ENCODE measurements at places on chromosomes 2 and 18. TPM values are rescaled to one million over a fixed set of nuclear protein-coding genes. Genes with fewer than 3 reads are reported as not detected.
A peak's percentile ranks its signal among the peaks of the same experiment; 100 is the strongest.

GRCh38 chr2:219570194-219570923 is 980 bp downstream of the OBSL1 start:
- H3K4me3 ChIP-seq, result no peak overlapping the region
- H3K27me3 ChIP-seq, result peaks cover 43% of the 10 kb centered on the region
- no peaks in the 10 kb centered on the region for H3K36me3 ChIP-seq
- H3K27ac ChIP-seq, result no peak overlapping the region
- DNase-seq, result no peak

- no peaks in the 10 kb centered on the region for H3K36me3 ChIP-seq
- H3K27ac ChIP-seq, result no peak overlapping the region
- peaks cover 11% of the 10 kb centered on the region for H3K4me1 ChIP-seq
- no peaks in the 10 kb centered on the region for H3K27me3 ChIP-seq
- no peak overlapping the region for H3K4me3 ChIP-seq
- no peak for DNase-seq
These were observed 129.7 kb downstream of the WDSUB1 start for GRCh38 chr2:159156834-159157233.

GRCh38 chr2:86172610-86173009 is 22.7 kb downstream of the IMMT start:
- peaks cover 11% of the 10 kb centered on the region for H3K4me1 ChIP-seq
- H3K4me3 ChIP-seq, result no peak overlapping the region
- peaks cover 69% of the 10 kb centered on the region for H3K36me3 ChIP-seq
- no peak overlapping the region for H3K27ac ChIP-seq
- H3K27me3 ChIP-seq, result no peaks in the 10 kb centered on the region

DNA sequence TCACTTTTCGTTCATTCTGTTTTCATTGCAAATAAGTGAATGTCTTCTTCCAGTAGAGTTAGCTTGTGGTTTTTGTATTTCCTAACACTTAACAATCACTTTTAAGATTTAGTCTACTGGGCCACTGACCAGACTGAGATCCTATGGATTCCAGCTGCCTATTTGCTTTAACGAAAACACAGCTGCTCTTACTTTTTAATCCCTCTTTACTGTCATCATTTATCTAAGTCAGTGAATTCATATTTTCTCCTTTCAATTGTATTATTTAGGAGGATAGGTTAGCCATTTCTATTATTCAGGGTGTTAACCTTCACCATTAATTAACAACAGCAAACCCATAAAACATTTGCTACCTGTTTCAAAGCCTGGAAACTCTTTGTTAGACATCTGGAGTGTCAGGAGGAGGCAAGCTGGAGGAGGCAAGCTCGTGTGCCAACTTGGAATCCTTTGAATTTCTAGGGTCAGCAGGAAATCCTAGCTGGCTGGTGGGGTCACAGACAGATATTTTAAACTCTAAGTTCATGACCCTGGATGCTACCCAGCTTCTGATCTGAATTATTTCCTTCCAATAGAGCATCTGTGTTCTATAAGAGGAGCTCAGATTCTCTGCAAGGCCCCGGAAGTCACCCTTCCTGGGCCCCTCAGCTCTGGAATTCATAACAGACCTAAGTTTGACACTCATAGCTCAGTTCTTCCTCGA is 385.3 kb downstream of the RBM43 start:
- H3K27ac ChIP-seq, result no peak overlapping the region
- no peak for DNase-seq
- no peaks in the 10 kb centered on the region for H3K36me3 ChIP-seq

- no peaks in the 10 kb centered on the region for H3K36me3 ChIP-seq
- no peak overlapping the region for H3K4me3 ChIP-seq
- no peak for DNase-seq
- no peak overlapping the region for H3K27ac ChIP-seq
These were observed 4.8 kb downstream of the FAM228A start for GRCh38 chr2:24179683-24180082.

DNA sequence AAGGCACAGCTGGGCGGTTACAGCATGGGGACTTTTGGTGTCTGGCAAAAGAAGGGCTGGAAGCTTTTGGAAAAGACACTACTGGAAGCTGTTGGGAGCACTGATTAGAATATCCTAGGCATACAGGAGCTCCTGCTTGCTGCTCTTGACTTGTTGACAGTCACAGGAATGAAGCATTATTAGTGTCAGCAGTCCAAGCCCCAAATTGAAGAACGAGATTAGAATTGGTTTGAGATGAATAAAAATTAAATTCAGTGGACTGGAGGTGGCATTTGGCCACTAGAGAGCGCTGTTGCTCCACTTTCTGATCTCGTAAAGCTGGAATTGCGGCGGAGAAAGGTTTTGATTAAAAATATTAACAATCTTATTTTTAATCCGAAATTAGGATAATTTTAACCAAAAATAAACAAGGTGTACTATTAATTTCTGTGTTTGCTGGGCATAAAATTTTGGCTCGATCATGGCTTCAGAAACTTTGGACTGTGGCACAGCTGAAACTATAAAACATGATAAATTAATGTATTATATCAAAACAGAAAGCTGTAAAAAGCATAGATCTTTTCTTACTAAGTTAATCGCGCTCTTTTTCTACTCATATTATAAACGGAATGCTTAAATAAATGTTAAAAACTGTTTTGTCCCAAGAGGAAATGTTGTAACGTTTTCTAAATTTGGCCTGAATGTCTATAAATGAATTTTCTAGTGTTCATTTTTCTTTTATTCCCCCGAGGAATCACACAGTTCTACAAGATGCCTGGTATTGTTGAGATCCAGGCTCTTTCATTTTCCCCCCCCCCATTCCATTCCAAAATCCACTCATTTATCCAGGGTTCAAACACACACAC is 2.4 kb upstream of the HOXD8 start:
- H3K27me3 ChIP-seq, result peaks cover 91% of the 10 kb centered on the region
- DNase-seq, result peak; percentile 55
- peaks cover 33% of the 10 kb centered on the region for H3K4me1 ChIP-seq
- no peaks in the 10 kb centered on the region for H3K36me3 ChIP-seq
- H3K4me3 ChIP-seq, result no peak overlapping the region

- H3K4me1 ChIP-seq, result peaks cover 13% of the 10 kb centered on the region
- no peaks in the 10 kb centered on the region for H3K27me3 ChIP-seq
- no peak overlapping the region for H3K27ac ChIP-seq
These were observed 277.9 kb downstream of the NDUFA10 start for GRCh38 chr2:239747274-239747673.

DNA sequence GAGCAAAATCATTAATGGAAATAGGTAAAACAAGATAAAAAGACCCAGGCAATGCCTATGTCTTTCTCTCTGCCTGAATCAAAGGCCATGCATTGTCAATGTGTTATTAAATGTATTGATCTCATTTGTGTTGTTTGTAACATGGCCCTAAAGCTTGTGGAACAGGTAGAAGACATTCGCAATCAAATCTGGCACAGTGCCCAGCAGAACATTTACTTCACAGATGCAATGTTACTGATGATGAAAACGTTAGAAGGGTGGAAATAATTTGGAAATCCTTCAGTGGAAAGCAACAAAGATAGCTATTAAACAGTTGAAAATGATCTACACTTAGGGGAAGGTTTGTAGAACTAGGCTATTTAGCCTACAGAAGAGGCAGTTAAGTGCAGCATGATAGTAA is 368.2 kb downstream of the EPHA4 start:
- H3K4me1 ChIP-seq, result no peaks in the 10 kb centered on the region
- DNase-seq, result no peak

GRCh38 chr2:107936433-107937359 is 49.6 kb upstream of the SLC5A7 start:
- no peak overlapping the region for H3K27ac ChIP-seq
- no peaks in the 10 kb centered on the region for H3K36me3 ChIP-seq
- no peaks in the 10 kb centered on the region for H3K27me3 ChIP-seq
- no peak overlapping the region for H3K4me3 ChIP-seq
- H3K4me1 ChIP-seq, result no peaks in the 10 kb centered on the region
- DNase-seq, result no peak

Gene RESP18
- not detected for polyA plus RNA-seq

Gene CCBE1
- not detected for polyA plus RNA-seq

All from CD14-positive monocyte (primary cell).